CD4-positive, alpha-beta memory T cell (primary cell): ENCODE measurements at places on chromosomes 11 and 22.
A peak's percentile ranks its signal among the peaks of the same experiment; 100 is the strongest.

DNA sequence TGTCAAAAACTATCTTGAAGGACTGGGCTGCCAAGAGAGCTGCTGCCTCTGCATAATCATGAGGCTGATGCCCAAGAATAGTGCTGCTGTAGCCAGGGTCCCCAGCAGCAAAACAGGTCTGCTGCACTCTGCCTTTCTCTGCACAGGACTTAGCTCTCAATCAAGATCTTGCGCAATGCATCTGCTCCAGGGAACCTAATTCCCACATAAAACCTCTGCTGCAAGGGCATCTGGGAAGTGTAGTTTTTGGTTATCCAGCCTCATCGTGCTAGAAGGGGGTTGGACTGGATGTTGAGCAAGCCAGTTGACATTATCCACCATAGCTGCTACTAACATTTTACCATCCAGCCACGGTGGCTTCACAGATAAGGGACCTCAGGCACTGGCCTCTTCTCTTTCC is 192.7 kb downstream of the C11orf91 start:
- no peak for DNase-seq

DNA sequence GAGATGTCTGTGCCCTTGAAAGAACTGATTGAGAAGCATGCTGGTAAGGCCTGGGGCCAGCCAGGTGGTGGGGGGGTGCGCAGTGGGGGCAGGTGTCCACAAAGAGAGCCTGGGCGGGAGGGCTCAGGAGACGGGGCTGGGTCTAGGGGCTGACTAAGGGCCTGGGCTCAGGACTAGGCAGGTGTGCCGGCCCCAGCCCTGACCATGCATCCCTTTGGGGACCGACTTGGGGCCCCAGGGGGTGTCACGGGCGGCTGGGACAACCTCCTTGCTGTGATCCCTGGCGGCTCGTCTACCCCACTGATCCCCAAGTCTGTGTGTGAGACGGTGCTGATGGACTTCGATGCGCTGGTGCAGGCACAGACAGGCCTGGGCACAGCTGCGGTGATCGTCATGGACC is 4.4 kb downstream of the NDUFV1 start:
- no peak for DNase-seq

- no peak for DNase-seq
Observed at GRCh38 chr11:24589064-24589463, 92.2 kb downstream of the LUZP2 start.

DNA sequence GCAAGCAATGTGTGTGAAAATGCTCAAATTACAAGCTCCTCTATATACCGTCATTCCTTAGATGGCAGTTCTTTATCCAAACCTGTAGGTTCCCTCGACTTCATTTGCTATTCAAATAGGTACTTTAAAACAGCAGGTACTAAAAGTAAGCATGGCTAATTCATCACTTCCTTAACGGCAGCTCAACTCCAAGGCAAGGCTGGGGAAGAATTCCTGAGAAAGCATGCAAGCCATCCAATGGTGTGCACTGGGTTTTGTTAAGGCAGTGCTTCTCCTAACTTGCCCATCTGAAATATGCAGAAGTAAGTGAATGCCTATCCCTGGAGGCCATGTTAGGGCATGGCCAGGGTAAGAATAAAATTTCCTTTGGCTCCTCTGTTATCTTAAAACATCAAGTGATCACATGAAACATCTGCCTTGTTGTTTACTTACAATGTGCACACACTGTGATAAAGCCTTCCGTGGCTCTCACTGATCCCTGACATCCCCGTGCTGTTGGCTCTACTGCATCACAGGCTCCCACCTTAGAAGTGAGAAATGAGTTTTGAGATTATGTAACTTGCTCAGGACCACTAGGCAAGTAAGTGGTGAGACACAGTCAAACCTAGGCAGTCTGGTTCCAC is 52.1 kb downstream of the SMCO4 start:
- DNase-seq: no peak

GRCh38 chr11:45264839-45265515 is 21.2 kb downstream of the SYT13 start:
- DNase-seq: no peak

DNA sequence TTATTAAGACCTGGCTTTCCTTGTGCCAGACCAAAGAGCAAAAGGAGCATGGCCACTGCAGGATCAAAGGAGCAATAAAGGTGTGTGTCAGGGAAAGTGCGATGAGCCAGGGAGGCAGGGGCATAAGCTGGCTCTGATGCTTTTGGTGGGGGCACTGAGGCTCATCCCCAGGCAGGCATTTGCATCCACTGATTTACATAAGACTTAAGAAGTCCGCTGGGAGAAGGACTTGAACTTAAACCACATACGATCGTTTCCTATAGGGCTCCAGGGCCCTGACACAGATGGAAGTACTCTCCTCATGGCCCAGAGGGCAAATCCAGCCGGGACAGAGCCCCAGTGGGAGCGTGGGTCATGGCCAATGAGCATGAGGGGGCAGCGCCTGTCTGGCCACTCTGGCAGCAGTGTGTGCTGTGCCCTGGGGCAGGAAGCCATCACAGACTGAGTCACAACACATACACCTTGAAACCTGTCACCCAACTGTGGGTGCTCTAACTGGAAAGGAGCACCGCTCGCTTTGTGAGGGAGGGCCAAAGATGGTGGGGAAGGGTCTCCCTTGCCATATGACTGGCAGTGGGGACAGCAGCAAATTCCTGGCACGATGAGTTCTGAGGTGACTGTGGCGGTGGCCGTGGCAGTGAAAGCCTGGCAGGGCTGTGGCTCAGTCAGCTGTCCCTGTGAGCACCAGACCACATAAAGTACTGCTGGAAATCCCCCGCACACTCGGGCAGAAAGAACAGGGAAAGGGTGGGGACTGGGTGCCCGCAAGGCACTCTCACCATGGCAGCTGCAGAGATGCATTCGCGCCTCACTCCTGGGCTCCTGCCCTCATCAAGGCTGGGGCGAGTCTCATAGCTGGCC is 79.4 kb upstream of the LMO1 start:
- peak; percentile 2 for DNase-seq

GRCh38 chr22:49476800-49477400 is 350.8 kb downstream of the BRD1 start:
- no peak for DNase-seq

DNA sequence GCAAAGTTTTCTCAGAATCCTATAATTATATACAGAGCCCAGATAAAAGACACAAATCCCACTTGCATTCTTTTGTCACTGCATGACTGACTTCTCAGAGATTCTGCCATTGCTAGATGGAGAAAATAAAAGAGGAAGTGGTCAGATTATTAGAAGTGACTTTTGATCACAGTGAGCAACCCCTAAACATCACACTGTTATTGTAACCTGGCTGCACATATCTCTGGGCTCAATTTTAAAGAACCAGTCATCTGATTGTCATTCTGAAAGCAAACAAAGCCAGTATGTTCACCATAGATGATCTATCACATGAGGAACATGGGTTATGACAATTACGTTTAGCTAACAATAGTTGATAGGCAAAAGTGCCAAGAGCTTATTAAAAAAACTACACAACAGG is 47.8 kb downstream of the COPB1 start:
- no peak for DNase-seq

DNA sequence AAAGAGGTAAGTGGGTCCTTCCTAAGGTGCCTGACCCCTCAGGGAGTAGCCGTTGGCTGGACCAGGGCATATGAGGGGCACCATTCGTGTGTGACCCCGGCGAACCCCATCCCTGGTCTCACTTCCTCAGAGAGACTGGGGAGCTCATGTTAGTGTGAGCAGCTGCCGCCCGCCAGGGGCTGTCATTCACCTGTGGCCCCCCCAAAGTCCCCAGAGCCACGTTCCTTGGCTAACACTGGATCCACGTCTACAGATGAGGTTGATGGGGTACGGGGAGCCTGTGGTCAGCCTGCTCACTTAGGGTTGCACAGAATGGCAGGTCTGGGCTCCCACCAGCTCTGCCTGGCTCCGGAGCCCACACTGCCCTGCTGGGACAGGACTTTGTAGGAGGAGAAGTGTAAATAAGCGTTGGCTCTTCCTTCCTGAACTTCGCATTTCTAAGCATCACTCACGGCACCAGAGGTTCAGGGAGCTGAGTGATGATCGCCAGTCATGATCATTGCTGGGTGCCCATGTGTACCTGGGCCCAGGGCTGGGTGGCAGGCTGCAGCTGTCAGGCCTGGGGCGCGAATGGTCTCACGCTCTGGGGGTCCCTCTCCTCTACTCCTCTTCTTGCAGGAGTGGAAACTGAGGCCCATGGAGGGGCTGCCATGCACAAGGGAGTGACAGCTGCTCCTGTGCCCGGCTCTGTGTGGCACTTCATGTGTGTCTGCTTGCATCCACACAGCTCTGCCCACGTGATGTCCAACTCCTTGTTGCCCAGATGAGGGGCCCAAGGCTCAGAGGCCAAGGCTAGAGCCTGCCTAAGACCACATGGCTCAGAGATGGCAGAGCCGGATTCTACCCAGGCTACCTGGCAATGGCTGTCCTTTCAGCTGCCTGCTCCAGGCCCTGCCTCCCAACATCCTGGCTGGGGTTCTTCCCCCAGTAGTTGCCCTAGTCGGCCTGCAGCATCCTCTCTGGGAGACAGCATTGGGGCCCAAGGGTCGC is 11.1 kb downstream of the TTC38 start:
- no peak for DNase-seq

- DNase-seq: no peak
Observed at GRCh38 chr11:115316696-115317095, 187.5 kb downstream of the CADM1 start.

- no peak for DNase-seq
Observed at GRCh38 chr11:103281301-103281700, 172.1 kb downstream of the DYNC2H1 start.

GRCh38 chr22:24453853-24454252 is 26.5 kb downstream of the ADORA2A start:
- no peak for DNase-seq

- DNase-seq: peak; percentile 74
Observed at GRCh38 chr11:75351791-75352587, 528 bp upstream of the ARRB1 start.

DNA sequence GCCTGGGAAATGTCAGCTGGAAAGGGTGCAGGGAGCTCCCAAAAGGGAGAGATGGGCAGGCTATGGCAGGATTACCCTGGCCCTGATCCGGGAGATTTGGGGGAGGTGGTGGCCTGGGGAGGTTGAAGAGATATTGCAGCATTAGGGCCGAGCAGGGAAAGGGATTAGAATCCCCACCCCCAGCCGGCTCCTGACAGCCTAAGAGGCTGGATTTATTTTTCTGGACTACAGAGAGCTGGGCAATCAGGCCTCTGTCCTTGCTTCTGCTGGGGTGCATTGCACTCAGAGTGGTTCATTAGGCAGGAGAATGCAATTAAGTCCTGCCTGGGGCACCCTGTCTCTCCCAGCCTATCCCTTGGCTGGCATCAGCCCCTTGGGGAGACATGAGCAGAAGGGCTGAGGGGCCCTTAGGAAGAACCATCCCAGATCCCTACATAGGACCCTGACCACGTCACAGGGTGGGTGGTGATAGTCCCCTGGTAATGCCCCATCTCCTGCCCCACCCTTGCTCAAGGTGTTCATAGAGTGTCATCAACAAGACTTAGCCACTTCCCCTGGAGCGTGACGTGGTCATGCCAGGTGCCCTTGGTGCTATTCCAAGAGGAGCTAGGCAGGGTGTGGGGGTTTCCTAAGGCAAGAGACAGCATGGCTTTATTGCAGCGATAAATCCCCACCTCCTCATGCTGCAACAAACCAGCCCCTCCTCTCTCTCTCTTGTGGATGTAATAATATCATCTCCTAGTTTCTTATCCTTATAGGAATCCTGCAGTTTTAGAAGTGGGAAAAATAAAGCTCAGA is 38.4 kb upstream of the KLHL35 start:
- DNase-seq: no peak

DNA sequence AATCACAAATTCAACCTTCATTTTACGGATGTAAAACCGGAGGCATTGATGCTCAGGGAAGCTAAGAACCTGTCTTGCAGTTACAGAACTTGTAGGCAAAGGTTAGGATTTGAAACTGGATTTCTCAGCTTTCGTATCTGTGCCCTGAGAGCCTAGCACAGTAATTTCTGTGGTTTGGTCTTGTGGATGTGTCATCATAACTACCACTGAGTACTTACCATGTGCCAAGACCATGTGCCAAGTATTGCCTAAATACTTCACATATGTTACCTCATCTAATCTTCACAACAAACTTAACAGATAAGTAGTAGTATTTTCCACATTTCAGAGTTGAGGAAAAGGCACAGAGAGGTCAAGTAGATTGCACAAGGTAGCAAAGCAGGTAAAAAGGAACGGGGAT is 140.7 kb downstream of the NXPE2 start:
- DNase-seq: no peak

DNA sequence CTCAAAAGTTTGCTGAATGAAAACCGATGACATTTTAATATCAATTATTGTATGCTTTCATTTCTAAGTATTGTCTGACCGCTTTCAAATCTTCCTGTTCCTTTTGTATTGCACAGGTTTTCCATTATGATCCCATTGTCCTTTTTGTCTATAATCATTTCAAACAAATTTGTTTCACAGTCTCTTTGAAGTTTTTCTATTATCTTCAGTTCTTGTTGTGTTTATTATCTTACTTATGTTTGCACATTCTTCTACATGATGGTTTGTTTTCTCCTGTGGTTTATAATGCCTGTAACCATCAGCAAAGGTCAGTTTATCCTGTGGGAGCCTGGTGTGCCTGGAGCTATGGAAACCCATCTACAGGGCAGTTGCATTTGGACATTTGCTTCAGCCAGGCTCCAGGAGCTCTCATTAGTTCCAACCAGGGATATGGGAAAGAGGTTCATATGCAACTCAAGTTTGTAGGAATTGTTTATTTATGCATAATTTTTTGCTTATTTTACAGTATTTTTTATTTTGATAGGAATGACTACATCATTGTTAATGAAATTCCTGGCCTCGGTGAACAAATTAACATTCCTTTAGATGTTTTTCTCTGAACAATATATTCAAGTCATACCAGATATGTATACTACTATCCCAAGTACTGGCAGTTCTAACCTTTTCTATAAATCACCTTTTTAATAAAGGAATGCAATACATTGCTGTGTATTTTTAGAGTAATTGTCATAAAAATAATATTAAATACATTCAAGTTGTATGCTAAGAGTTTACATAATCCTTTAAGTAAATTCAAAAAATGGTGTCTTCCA is 179.2 kb downstream of the SBF2 start:
- DNase-seq: no peak

GRCh38 chr11:87265979-87266378 is 228.2 kb downstream of the TMEM135 start:
- no peak for DNase-seq

DNA sequence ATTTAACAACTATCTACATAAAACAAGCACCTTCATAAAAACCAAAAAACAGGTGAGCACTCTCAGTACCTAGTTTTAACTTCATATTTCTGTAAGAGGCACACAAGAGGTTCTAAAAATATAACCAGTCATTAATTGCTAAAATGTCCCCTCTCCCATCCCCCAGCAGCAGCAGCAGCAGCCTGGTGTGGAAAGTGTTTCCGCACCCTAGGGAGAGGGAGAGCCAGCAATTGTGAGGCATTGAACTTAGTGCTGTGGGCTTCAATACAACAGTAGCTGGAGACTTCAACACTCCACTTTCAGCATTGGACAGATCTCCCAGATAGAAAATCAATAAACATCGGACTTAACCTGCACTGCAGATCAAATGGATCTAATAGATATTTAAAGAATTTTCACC is 1158.5 kb downstream of the JRKL start:
- no peak for DNase-seq

GRCh38 chr22:47105085-47105484 is 342.6 kb downstream of the TBC1D22A start:
- DNase-seq: no peak

- DNase-seq: no peak
Observed at GRCh38 chr11:102637731-102638130, 12.6 kb upstream of the MMP20 start.

- DNase-seq: no peak
Observed at GRCh38 chr11:59000003-59000402, 60.7 kb downstream of the GLYATL1 start.

GRCh38 chr22:20807315-20807752 is 33.4 kb downstream of the SERPIND1 start:
- DNase-seq: no peak

- DNase-seq: no peak
Observed at GRCh38 chr11:27313157-27313821, 49.7 kb downstream of the CCDC34 start.
